ENCODE measurements at places on chromosomes 7 and 10.

DNA sequence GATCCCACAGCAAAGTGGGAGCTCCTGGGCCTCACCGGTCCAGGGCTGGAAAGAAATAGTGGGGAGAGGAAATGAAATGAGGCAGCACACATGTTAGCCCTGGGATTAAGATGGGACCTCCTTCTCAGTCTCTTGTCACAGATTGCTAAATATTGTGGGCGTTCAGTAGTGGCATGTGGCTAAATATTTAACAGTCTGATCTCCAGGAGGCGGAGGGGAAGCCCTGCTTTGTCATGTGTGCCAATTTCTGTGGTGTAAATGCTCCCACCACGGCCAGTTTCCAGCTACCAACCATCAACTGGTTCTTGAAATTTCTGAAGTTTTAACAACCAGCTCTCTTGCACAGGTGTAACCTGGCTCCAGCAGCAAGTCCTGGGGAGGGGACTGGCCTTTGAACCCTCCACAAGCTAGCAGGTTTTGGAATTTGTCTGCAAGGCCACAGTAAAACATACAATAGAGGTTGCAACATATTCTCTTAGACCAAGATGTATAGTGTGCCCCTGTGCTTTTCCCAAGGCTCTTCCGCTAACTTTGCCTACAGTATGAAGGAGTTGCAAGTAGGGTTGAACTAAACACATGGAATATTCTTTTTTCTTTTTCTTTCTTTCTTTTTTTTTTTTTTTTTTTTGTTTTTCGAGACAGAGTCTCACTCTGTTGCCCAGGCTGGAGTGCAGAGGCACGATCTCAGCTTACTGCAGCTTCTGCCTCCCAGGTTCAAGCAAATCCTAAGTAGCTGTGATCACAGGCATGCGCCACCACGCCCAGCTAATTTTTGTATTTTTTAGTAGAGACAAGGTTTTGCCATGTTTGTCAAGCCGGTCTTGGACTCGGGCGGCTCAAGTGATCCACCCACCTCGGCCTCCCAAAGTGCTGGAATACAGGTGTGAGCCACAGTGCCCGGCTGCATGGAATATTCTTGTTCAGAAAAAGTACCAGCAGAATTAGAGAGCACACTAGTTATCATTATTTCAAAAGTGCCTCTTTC lies 103.1 kb upstream of the PCBD1 start:
- DNase-seq, result no peak

DNA sequence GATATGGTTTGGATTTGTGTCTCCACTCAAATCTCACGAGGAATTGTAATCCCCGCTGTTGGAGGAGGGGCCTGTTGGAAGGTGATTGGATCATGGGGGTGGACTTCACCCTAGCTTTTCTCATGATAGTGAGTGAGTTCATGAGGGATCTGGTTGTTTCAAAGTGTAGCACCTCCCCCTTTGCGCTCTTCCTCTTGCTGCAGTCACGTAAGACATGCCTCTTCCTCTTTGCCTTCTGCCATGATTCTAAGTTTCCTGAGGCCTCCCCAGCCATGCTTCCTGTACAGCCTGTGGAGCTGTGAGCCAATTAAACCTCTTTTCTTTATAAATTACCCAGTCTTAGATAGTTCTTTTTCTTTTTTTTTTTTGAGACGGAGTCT lies 17.1 kb downstream of the CDNF start:
- DNase-seq, result no peak

DNA sequence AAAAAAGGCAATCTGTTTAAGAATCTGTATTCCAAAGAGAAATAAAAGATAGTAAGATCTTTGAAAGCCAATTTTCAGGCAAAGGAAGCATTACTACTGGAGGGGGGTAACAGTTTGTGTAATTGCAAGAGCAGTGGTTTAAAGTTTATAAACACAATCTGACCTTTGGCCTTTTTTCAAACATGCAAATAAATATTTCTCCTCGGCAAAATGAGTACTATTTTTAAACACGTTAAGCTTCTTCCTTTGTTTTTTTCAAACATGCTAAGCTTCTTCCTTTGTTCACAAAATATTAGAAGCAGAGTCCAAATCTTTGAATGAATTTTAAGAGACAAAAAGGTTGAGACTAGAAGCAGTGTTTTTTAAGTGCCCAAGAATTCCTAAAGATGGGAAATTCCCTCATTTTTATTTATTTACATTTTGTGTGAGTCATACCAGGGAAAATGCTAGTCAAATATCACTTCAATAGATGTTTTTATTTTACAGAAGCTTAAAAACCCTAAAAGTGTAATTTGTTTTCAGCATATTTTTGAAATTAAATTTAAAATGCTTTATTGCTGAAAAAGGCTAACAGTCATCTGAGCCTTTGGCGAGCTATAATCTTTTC lies 229.3 kb downstream of the GPR37 start:
- no peak for DNase-seq

GRCh38 chr7:19989906-19990305 lies 216.5 kb upstream of the TMEM196 start:
- no peak for DNase-seq

- no peak for DNase-seq
Observed at GRCh38 chr10:116211682-116212081, 61.3 kb downstream of the GFRA1 start.

- no peak for DNase-seq
Observed at GRCh38 chr10:104322416-104322782, 15.9 kb downstream of the ITPRIP start.

DNA sequence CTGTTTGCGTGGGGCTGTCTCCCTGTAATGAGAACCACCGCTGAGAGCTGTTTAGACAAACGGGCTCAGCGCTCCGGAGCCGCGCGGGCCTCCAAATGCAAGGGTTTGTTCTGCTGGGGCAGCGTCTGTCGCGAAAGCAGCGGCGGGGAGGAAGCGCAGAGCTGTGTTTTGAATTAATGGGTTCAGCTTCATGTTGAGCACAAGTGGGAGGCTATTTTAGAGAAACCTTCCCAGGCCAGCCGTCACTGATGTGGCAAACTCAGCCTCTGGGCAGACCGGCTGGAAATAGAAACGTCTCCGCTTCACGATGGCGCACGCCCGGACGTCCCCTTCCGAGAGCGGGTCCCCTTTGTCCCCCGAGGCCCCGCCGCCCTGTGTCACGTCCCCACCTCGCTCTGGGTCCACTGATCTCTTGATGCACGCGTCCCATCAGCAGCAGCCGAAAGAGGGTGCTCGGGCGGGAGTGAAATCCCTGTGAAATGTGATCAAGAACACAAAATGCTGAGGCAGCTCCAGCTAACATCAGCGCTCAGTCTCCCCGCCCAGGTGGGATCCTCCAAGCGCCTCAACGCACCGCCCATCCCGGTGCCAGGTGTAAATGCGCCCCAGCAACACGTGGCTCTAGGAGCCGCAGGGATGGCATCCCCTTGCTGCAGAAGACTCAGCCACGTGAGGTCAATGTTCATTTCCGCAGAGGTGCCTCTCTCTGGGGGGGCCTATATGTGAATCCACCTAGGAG lies 44.9 kb downstream of the BAMBI start:
- DNase-seq, result peak; percentile 39

DNA sequence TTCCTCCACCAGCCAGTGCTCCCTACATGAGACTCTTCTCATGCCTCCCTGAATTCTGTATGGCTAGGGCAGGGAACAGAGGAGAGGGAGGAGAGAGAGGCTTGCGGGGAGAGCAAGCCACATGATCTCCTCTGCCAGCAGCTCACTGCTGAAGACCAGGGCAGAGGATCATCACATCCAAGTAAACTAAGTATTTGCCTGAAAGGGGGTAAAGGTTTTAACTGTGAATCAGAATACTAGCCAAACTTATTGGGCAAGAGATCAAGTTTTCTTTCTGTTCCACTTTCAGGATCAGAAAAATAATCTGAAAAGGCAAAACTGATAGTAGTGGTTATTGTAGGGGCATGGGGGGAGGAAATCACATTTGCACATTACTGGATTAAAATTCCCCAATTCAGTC lies 17.8 kb upstream of the ERCC6 start:
- DNase-seq, result no peak

DNA sequence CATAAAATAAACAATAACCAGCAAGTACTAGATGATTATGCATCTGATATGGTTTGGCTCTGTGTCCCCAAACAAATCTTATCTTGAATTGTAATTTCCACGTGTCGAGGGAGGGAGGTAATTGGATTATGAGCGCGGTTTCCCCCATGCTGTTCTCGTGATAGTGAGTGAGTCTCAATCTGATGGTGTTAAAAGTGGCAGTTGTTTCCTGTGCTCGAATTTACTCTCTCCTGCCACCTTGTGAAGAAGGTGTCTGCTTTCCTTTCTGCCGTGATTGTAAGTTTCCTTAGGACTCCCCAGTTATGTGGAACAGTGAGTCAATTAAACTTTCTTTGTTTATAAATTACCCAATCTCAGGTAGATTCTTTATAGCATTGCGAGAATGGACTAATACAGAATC lies 15.1 kb downstream of the CNTNAP2 start:
- DNase-seq, result no peak

DNA sequence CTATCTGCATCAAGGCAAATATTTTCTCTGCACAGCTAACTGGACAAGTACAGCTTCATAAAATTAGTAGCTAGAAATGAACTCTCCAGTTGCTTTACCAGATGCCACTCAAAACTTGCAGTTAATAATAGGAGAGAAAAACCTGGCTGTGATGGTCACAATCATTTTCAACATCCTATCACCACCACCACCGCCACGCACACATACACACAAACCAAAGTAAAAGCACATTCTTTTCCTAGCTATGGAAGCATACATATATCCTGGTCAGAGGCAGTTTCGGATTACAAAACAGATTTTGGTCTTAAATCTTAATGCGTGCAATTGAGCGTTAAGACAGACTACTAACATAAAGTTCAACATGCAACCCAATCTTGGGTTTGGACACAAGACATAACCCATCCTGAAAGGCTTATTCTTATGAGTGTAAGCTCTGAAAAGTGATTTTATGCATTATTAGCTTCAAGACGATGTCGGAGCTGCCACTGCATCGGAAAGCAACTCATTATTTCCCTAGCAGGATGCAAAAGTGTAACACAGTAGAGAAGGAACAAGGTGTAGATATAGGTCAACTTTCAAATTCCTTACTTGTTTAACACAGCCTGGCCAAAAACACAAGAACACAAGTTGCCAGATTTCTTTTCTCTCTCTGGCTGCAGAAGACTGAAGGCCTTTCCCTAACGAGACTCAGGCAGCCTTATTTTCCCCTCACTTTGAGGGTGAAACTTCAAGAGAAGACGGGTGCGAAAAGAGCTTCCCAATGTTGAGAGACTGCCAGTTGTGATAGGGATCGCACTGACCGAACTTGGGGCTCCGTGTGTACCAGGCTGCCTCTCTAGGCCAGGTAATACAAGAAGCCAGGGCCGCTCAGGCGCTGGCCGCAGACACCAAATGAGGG lies 1.2 kb downstream of the CACUL1 start:
- DNase-seq, result peak; percentile 43
